ENCODE measurements at places on chromosomes 6 and 20.

DNA sequence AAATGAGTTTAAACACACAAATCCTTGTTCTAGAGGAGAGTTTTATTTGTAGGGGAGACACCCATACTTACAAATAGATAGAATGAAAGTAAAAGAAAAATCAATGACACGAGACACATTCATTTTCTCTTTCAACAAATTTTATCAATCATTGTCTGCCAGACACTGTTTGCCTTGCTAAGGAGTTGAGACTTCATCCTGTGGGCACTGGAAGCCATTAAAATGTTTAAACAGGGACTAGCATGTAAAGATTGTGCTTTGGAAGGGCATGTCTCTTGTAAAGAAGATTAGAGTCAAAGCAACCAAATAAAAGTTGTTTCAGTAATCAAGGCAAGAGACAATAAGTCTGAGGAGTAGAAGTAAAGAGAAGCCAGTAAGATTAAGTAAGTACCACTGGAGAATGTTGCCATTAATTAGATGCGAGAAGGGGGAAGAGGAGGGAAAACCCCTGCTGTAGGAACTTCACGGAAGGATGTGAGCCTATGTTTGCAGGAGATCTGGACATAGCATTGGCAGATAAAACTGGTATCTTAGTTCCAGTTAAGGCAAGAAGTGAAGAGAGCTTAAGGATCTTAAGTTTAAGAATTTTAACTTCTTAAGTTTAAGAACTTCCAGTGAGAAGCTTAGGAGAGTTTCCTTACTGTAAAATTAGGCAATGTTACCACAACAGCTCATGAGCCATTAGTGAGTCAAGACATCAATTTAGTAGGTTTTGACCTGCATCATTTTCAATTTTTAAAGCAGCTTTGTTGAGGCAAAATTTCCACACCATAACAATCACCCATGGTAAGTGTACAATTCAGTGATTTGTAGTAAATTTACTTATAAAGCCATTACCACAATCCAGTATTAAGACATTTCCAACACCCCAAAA is 117.0 kb upstream of the UST start:
- DNase-seq, result no peak

DNA sequence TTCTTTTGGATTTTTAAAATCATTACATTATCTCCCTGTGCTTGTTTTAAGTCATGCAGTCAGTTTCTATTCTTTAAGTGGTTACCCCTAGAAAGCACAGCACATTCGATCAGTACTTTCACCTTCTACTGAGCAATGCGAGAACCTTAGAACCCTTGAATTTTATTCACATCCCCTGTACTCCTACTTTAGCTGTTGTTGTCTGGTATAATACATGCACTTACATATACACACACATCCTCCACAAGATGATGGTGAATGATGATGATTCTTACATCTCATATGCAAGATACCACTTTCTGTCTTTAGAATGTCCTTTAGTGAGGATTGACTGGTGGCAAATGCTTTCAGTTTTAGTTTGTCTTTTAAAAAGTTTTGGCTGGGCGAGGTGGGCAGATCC is 5.7 kb downstream of the CDC40 start:
- no peak for DNase-seq

DNA sequence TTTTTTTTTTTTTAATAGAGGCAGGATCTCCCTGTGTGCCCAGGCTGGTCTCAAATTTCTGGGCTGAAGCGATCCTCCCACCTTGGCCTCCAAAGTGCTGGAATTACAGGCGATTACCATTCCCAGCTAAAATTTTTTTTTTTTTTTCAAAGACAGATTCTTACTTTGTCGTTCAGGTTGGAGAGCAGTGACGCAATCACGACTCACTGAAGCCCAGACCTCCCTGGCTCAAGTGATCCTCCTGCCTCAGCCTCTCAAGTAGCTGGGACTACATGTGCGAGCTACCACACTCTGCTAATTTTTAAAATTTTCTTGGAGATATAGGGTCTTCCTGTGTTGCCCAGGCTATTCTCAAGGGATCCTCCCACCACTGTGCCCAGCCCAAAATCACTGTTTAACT is 58.0 kb upstream of the MYO6 start:
- no peak for DNase-seq

DNA sequence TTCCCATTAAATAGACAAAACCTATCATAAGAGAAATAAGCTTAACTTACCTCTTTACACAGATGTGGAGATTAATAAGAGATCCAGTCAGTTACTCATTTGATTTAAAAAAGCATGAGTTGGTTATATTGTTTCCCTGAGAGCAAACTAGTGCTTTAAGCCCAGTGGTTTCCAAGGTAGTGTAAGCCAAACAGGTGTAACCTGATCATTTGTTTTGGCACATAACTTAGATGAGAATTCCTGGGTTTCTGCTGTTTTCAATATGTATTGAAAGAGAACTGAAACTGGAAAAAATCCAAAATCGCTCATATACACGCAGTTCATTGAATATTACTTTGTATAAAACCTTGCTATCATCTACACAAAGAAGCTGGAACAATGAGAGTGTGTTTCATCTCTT is 30.5 kb upstream of the SMIM8 start:
- DNase-seq, result no peak

DNA sequence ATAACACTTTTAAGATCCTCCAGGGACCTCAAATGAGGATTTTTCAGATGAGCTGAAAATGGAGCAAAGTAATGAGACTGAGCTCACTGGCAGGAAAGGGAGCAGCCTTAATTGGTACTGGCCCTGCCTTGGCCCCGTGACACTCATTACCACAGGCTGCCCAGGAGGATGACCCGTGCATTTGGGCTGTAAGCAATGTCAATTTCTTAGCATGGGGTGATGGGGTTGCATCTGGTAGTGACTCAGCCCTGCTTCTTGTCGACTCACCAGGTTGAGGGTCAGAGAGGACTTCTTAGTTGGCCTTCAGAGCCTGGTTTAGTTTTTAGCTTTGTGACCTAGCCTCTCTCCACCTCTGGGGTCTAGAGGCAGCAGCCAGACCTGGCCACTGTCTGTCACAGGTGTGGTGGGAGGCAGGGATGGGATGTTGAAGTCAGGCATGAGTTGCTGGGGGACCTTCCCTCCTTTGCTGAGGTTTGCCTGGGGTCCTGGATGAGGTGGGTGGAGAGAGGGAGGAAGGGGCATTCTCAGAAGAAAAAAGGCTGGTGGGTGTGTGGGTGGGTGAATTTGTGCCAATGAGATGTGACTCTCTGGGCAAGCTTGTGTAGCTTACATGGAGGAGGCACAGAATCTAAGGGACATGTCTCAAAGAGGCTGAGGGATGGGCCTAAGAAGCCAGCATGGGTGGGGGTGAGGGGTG is 25.9 kb upstream of the EPB41L1 start:
- no peak for DNase-seq

GRCh38 chr6:90911642-90912041 is 324.8 kb upstream of the MAP3K7 start:
- DNase-seq, result no peak

DNA sequence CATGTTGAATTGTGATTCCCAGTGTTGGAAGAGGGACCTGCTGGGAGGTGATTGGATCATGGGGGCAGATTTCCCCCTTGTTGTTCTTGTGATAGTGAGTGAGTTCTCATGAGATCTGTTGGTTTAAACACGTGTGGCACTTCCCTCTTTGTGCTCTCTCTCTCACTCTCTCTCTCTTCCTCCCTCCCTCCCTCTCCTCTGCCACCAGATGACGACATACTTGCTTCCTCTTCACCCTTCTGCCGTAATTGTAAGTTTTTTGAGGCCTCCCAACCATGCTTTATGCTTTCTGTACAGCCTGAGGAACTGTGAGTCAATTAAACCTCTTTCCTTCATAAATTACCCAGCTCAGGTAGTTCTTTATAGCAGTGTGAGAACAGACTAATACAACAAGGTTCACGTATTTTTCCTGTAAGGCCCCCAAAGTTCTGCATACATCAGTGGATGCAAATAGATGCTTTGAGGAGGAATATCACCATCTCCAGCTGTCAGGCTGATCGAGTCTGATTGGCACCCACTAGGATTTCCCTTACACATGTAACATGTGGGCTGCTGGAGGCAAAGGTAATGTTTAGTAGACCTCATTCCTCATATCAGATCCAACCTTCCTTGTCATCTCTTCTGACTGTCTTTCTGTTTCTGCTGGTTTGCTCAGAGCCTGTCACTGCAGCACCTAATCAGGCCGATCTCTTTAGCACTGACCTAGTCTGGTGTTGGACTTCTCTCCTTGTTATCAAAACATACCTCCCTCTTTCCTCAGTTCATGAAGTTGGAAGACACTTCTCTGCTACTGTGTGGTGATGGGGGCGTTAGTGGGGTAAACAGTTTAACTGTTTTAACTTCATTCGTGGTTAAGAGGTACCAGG is 54.3 kb upstream of the BACH2 start:
- DNase-seq, result no peak

- no peak for DNase-seq
Observed at GRCh38 chr6:164322533-164322932, 908.0 kb downstream of the QKI start.

DNA sequence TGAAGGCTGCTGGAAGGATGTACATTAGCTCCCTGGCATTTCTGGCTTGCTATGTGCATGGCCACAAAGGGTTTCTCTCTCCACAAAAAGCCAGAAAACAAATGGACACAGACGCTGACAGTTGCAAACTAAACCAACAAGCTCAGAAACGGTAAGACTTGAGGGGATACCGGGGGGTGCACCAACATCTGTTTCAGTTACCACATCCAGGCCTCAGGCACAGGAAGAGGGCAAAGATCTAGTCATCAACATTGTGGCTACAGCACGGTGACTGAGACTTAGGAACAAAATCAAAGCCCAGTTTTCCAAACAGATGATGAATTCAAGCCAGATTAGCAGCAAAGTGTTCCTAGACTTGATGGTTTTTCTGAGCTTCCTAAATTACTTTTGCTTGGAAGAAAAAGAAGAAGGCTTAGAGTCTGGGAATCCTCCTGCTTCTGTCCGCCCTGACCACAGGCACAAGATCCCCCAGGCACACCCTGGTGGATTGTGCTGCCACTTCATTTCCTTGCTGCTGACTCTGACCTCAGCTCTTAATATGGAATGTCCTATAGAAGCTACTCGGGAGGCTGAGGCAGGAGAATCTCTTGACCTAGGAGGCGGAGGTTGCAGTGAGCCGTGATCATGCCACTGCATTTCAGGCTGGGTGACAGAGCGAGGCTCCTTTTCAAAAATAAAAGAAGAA is 54.2 kb upstream of the ADGRF1 start:
- no peak for DNase-seq

DNA sequence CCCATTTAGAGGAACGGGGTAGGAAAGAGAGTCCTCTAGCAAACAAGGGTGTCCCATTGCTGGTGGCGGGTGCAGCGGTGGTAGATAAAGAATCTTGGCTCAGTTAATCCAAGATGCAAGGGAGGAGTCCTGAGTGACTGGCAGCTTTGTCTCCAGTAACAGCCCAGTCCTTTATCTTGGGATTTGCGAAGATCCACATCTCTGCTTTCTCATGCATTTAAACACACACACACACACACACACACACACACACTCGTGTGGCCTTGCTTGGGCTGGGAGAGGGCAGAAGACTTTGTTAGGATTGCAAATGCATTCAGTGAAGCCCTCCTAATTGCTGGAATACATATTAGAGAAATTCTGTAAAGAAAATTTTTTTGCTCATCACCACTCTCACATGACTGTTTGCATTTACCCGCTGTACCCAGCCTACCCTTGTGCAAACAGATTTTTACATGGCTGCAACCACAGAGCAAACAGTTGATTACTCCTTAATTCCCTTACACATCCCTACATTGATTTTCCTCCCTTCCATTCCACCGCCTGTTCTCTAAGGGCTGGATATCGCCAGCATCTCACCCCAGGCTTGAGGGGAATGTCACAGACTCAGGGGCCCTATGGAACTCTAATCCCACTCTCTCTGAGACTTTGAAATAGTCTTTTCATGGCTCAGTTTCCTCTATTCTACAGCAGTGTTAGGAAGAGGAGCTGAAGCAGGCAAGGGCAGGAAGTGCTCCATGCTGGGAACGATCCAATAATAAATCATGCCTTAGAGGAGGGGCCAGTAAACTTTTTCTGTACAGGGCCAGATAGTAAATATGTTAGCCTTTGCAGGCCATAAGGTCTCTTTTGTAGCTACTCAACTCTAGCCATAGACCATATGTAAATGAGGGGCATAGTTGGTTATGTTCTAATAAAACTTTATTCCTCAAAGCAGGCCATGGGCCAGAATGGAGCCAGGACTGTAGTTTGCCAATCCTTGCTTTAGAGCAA is 3.5 kb downstream of the C6orf132 start:
- no peak for DNase-seq

DNA sequence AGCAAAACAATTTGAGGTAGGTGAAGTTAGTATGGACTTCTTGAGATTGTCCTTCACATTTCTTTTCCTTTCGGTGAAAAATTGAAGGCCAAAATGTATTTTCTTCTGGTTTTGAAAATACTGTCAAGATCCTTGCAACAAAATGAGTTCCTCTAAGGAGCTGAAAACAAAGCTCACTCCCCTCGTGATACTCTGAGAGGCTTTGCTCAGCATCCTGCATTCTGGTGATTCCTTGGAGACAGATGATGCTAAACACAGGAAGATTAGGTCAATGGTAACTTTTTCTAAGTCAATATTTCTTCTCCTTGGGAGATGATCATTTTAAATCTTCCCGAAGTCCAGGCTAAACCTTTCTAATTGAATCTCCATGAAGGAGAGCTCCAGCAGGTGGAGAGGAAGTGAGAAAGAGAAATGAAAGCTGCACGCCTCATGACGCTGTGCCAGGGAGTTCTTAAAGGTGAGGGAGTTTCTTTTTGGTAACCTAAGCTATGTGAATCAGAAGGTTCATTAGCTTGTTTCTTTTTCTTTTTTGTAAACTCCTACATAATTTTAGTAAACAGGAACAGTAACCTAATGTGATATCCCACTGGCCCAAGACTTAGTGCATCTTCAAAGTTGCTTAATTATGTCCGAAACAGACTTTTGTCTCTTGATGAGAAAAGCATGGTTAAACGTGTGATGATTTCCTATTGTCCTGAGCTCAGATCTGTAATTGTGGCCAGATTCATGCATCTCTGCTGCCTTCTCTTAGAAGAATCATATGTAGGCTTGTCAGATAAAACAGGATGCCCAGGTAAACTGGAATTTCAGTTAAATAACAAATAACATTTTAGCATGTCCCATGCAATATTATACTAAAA is 15.0 kb downstream of the ESR1 start:
- no peak for DNase-seq

GRCh38 chr20:40802886-40803285 is 113.8 kb upstream of the MAFB start:
- DNase-seq, result no peak

- DNase-seq, result no peak
Observed at GRCh38 chr6:24777227-24777626, 2.5 kb downstream of the GMNN start.

DNA sequence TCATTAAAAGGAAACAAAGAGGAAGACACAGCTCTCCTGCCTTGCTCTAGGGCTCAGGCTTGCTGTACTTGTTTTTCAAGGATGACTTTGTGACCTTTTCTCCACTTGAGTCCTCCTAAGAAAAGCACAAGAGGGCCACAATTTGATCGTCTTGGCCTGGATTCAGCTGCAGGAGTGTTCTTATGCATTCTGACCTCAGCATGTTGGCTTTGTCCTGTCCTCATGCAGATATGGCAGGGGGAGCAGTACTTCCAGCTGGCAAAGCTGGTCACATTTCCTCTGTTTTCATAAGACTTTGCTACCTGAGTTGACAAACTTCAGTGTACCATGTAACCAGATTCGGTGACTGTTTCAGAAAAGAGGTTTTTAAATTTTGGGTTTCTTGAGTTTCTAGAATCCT is 30.8 kb downstream of the KDM1B start:
- DNase-seq, result no peak
